Fibroblast of mammary gland (primary cell): ENCODE measurements at places on chromosomes 7 and 10.

DNA sequence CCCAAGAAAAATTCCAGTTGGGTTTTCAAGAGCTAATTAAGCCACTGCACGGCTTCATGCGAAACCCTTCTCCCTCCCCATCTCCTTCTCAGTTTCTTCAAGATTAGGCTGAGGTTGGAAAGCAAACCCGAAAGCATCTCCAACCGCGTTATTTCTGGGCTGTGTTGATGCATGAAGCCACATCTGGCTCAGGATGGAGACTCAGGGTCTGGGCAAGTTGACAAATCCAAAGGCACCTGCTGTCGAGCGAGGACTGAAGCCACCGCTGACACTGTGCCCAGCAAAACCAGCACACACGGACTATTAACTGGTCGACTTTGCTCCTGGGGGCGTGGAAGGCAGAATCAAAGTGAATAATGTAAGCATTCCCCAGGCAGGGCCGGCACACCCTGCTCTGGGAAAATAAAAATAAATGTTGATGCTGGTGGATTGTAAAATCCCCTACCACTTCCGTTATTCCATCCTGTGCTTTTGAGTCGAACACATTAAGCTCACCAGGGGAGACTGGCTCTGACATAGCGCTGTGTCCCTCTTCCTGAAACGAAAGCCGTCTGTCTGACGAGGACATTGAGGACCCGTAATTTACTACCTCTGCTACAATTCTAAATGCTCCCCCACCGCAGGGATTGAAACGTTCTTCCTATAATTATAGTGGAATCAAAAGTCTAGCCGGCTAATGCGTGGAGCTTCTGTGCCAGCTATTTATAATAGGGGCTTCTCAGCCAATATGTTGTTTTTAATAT lies 269.8 kb downstream of the ADARB2 start:
- DNase-seq, result no peak

DNA sequence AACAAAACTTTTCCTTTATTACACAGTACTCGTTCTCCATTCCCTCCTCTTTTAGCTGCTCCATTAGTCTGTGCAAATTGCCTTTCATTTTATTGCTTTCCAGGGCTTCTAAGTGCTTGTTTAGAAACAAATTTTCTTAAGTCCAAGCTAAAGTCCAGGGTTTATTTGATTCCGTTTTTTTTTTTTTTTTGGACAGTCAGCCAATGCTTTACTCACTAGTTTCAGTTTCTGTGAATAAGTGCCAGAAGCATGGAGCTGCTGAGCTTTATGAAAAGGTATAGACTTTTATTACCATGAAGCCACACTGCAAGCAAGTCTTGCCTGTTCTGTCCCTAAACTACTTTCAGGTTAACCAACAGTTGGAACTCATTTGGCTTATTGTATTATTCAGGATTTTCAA lies 455.0 kb downstream of the GFRA1 start:
- peak; percentile 25 for DNase-seq

GRCh38 chr10:17923728-17924127 lies 28.0 kb upstream of the SLC39A12 start:
- DNase-seq, result peak; percentile 96

DNA sequence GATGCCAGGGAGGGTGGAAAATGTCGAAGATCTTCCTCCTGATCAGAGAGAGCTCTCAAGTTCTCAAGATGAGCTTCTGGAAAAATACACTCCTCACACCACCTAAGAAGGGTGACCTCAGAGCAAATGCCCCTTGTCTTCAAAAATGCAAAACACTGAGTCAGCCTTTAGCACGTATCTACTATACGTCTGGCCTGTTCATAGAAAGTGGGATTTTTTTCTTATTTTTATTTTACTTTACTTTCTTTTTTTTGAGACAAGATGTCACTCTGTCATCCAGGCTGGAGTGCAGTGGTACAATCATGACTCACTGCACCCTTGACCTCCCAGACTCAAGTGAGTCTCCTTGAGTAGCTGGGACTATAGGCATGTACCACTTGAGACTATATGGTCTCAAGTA lies 57.1 kb downstream of the AFAP1L2 start:
- DNase-seq, result no peak

DNA sequence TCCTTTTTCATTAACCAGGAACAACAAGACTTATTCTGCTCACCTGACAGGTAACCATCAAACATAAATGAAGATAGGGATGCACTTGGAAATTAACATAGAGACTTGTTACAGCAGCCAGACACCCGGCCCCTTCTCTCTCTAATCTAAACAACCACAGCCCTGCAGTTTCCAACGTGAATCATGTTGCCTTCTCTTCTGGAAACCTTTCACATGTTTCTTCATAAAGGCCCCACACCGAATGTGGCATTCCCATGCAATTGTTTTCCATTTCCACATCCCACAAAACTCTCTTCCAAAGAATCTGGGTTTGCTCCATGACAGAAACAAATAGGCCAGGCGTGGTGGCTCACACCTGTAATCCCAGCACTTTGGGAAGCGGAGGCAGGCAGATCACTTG lies 15.0 kb upstream of the WDR86 start:
- DNase-seq, result peak; percentile 28
